Putamen (tissue), 1 donor: ENCODE measurements at places on chromosomes 1 and 21.

GRCh38 chr1:14945132-14946010, 208.2 kb upstream of the TMEM51 start:
- DNase-seq, result peak; percentile 58

DNA sequence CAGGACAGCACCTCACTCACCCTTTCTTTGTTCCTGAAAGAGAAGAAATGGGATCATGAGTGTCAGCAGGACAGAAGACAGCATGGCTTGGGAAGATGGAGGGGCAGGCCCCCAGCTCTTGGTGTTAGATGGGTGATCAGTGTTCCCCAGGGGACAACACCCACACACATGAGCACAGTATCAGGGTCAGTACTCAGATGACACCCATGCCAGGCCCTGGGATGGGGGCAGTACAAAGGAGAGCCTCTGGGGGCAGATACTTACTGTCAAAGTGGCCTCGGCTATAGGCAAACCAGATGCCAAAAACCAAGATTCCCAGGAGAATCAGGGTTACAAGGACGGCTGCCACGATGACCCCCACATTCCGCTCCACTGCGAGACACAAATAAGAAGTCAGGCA, 21.6 kb downstream of the F11R start:
- DNase-seq, result no peak

GRCh38 chr1:166082601-166083000, 84.2 kb downstream of the FAM78B start:
- no peak for DNase-seq

- no peak for DNase-seq
These were observed 124.8 kb upstream of the LMO4 start for GRCh38 chr1:87203904-87204303.

- no peak for DNase-seq
These were observed 40.3 kb downstream of the URB1 start for GRCh38 chr21:32352526-32352925.

- DNase-seq, result no peak
These were observed 36.1 kb upstream of the IL20 start for GRCh38 chr1:206829282-206829681.

- DNase-seq, result no peak
These were observed 15.1 kb downstream of the WDR4 start for GRCh38 chr21:42864286-42864685.

GRCh38 chr1:43058545-43059360, 100.1 kb upstream of the SLC2A1 start:
- no peak for DNase-seq

GRCh38 chr1:214404154-214404553, 123.2 kb downstream of the SMYD2 start:
- DNase-seq, result no peak

DNA sequence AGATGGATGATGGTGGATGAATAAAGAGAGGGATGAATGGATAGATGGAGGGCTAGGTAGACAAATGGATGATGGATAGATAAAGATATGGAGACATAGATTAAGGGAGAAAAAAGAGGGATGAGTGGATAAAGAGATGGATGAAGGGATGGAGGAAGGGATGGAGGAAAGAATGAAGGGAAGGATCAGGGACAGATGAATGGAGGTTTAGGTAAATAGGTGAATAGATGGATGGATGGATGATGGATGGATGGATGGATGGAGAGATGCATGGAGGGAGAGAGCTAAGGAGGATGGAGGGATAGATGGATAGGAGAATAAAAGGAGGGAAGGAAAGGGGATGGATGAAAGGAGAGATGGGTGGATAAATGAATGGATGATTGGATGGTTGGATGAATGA, 28.8 kb downstream of the PLXNA2 start:
- no peak for DNase-seq

DNA sequence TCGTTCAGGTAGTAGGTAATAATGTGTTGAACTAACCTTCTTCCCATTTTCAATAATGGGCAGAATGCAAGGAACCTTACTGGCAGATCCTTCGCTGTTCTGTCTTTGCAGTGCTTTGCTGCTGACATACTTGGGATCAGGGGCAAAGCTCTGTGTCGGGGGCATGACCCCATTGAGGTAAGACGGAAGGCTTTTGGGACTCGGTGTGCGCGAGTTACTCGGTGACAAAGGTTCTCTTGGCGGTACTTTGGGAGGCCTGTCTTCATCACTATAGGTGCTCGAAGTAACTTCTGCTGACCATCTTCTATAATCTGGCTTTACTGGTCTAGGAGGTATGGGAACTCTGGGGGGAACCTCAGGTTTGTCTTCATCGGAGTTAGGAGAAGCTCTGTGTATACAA, 12.7 kb downstream of the ERRFI1 start:
- DNase-seq, result no peak

DNA sequence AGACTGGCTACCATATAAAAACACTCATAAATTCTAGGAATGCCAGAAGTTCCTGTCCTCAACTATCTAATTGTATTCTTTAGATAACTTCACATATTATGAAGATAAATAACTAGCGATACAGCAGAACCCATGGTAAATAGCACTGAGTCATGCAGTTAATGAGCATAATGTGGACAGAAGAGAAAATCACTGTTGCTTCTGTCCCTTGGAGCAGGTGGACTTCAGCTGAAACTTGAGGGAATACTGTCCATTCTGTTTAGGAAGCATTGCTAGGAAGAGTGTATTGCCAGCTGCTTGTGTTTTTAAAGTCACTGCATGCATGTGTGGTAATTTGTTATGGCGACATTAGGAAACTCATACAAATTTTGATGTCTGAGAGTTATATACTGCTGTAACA, 854.4 kb downstream of the LTN1 start:
- DNase-seq, result no peak

GRCh38 chr1:112778137-112778536, 63.0 kb upstream of the PPM1J start:
- peak; percentile 42 for DNase-seq

DNA sequence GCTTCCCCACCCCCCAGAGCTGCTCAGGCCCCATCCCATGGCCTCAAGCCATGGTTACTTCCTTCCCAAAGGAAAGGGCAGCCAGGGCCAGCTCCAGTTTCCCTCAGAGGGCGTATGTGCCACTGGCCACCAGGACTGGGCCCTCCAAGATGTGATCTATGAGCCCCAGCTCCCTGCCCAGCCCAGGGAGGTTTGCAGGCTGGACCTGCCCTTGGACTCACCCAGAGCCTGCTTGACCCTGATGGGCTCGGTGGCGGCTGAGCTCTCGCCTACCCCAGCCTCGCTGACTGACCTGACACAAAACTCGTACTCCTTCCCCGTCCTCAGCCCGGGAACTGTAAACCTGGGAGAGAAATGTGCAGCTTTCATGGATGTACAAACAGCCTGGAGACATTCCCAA, 29.6 kb downstream of the MYOM3 start:
- no peak for DNase-seq

DNA sequence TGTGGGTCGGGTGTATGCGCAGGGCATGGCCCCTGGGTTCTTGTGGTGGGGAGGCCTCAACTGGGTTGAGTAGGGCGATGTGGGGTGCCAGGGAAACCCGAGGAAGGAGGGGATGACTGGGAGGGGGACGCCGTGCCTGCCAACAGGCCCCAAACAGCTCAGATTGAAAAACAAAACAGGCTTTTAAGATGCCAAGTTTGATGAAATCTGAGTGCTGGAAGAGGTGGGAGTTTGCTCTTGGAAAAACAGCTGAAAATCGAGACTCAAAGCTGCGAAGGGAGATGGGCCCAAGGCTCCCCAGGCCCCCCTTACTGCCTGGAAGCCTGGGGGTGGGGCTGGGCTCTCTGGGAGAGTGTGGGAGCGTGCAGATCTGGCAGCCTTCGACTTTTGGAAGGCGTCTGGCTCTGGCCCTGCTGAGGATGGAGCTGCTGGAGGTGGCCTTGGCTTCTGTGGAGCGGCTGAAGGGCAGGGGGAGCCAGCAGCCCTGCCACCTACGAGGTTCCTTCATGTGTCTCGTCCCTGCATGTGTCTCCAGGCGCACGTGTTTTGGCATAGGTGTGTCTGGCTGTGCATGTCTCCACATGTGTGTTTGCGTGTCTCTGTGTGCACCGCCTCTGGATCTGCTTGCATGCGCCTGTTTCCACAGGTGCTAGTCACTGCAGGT, 33.3 kb downstream of the PTPRF start:
- no peak for DNase-seq

DNA sequence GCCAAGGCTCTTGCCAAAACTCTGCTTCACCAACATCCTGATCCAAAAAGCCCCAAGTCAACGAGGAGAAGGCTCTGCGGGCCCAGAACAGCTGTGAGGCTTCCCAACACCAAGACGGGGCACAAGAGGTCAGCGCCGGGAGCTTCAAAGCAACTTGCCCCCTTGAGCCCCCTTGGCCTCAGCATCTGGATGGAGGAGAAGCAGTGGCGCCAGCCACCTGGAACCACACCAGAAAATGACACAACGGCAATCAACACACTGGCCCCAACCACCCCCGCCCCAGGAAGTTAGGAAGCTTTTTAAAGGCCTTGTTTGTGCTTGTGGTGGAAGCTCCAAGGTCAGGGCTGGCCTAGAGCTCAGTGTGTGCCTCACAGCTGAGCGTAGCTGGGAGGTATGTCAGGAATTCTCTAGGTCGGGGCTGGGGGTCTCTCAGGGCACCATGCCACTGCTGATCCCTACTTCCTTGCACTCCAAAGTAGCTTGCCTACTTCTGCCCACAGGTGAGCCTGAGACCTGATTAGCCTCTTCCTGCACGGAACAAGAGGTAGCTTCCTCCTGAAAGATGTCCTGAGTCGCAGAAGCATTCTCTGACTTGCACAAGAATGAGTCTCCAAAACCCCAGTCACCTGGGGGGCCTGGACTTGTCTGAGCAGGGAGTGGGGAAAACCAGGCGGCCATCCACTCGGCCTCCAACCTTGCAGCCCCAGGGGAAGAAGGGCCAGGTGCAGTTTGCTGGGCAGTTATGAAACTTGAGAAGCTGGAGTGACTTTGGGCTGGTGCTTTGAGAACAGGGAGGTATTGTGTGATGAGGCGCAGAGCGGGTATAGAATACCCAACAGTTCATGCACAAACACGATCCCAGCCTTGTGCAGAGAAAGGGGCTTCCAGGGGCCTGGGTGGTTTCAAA, 9.7 kb upstream of the SRP9 start:
- no peak for DNase-seq

- DNase-seq, result no peak
These were observed 906 bp upstream of the ADARB1 start for GRCh38 chr21:45073301-45074047.

DNA sequence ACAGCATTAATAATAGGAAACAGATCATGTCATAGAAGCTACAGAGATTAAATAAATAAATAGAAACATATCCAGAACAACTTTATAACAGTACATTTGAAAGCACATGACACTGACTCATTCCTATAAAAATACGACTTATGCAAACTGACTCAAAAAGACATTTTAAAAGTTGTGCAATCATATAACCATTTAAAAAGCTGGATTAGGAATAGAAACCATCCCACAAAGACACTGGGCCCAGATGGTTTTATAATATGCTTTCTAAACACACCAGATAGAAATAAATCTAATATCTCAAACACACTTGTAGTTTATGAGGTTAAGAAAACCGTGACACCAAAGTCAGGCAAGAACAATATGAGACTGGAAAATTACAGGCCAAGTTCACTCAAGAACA, 47.6 kb downstream of the MATN1 start:
- DNase-seq, result no peak

GRCh38 chr1:86429835-86430234, 5.9 kb downstream of the CLCA2 start:
- no peak for DNase-seq

- DNase-seq, result no peak
These were observed 11.1 kb downstream of the ZFYVE9 start for GRCh38 chr1:52153010-52153409.
